ENCODE measurements at places on chromosomes 6 and 20.

- DNase-seq, result no peak
These were observed 3.1 kb upstream of the EMILIN3 start for GRCh38 chr20:41369673-41370072.

GRCh38 chr20:33093074-33093473 lies 13.6 kb downstream of the BPIFB4 start:
- DNase-seq, result no peak

DNA sequence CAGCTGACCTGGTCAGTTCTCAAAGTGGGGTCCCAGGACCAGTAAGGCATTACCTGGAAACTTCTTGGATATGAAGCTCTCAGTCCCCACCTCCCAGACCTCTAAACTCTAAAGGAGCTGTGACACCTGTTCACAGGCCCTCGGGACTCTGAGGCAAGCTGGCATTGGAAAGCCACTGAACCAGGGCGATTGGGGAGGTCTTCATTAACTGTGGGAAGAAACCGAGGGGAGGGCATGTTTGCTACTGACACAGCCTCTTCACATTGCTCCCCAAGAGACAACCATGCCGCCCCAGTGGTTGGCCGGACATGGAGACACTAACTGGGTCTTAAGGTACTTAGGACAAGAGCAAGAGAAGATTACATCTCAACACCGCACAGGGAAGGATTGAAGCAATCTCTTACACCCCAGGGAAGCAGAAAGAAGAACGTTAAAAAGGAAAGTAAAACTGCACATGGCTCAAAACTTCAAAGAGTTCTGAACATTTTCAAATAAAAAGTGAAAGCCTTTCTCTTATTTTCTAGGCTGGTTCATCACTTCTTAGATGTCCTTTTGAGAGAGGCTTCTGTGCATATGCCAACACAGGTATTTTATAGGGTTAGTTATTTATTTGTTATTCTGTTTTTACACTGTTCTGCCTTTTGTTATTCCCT lies 210.0 kb upstream of the CST7 start:
- no peak for DNase-seq

DNA sequence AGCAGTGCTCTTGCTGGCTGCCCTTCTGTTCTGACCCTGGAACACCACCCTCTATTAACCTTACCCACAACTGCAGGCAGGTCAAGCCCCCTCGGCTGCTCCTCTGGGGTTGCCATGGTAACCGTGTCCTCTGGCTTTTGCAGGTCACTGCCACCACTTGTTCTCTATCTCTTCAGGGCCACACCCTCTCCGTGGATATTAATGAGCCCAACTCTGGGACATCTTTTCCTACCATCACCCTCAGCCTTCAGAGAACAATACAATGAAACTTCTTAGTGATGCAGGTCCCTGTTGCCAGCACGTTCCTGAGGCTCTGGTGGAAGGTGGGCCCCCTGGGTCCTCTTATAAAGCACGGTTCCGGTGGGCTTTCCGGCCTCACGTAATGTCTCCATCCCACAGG lies 30.8 kb upstream of the MICB start:
- DNase-seq, result no peak

DNA sequence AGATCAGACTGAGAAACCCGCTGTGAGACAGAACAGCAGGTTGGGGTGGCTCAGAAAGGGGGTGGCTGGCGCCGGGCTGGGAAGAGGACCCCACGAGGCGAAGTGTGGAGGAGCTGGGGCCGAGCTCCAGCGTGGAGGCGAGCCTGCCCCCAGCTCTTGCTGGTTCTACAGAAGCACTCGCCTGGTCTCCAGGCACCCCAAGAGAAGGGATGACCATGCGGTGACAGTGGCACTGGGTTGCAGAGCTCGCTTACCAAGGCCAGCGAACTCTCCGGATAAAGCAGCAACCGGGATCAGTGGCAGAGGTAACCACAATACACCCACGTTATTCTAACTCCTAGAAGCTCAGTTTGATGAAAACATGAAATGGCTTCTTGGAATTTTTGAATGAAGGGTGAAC lies 26.5 kb downstream of the THBS2 start:
- no peak for DNase-seq

DNA sequence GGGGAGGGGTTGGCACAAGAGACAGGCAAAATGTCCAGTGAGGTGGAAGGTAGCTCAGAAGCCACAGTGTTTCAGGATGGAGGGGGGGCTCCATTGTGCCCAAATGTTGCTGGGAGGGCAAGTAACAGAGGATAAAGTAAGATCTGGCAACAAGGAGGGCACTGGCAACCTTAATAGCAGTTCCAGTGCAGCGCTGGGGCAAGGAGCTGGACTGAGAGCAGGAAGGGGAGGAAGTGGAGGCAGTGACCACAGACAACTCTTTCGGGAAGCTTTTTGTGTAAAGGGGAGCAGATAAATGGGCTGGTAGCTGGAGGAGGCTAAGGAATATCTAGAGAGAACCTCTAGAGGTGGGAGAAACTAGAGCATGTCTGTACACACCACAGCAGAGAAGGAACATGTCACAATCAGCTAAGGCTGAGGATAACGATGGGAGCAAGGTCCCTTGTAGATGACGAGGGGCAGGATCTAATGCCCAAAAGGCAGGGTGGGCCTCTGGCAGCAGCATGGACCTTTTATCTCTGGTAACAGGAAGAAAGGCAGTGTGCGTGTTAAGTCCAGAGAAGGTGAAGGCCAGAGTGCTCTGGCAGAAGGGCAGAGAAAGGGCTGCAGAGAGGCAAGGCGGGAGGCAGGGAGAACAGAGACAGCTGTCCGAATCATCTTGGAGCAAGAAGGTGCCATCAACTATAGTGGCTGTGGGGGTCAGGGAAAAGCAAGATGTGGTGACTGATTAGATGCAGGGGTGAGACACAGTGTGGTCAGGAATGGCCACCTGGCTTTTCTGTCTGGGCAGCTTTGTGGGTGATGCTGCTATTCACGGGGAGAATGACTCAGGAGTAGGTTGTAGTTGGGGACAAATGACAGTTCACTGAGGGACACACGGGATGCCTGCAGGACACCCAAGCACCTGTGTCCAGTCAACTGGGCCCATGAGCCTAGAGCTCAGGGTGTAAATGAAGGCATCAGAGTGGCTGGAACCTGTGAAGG lies 17.4 kb downstream of the TMEM242 start:
- no peak for DNase-seq

DNA sequence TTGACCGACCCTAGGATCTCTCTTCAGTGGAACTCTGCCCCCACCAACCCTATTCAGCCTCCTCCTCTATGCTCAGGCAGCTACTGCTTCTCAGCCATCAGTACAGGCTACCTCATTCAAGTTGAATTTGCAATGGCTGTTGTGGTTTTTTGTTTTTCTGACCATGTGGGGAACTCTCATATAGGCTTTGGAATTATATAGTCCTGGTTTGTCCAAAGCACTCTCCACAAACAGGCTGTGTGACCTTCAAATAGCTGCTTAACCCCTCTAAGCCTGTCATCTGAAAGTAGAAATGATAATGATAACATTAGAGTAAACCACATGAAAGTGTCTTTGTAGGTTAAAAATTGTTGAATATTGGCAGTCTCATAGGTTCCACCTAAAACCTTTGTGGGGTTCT lies 80.3 kb downstream of the UNC5CL start:
- DNase-seq, result no peak

- peak; percentile 60 for DNase-seq
These were observed 522 bp upstream of the EPB41L1 start for GRCh38 chr20:36153736-36154699.

DNA sequence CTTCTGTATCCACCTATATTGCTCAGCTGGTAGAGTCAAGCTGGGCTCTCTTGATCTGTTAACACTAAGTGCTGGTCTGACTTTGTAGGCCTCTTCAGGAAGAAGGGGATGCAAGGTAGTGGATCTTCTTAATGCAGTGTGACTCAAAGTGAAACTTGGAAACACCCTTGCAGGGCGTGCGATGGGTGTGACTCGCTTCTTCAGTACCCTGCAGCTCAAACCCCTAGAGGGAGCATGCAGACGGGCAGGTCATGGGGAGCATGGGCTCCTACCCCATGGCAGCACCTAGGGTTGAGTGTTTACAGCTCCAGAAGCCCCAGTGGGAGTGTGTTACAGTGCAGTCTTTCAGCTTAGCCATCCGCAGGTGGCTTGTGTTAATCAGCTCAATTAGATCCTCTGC lies 757 bp upstream of the SAMD3 start:
- no peak for DNase-seq

- no peak for DNase-seq
These were observed 68.6 kb upstream of the FBXL4 start for GRCh38 chr6:99016355-99016754.

GRCh38 chr6:53731866-53732636 lies 62.8 kb upstream of the LRRC1 start:
- DNase-seq, result no peak

GRCh38 chr6:20833881-20834515 lies 299.7 kb downstream of the CDKAL1 start:
- no peak for DNase-seq

DNA sequence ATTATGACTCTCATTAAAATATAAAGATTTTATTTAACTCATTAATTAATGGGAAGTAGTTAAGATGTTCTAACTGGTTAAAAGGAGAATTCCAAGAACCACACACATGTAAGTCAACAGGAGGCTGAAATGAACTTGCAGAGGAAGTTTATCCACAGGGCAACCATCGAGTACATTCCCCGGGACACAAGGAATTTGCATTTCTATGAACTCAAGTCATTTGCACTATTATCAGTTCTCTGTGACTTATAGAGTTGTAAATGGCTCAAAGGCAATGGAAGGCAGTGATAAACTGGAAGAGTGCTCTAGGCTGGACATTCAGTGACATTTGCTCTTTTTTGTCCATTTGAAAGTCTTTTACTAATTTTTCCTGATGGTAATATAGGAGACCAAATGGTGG lies 97.4 kb downstream of the SNX5 start:
- no peak for DNase-seq

DNA sequence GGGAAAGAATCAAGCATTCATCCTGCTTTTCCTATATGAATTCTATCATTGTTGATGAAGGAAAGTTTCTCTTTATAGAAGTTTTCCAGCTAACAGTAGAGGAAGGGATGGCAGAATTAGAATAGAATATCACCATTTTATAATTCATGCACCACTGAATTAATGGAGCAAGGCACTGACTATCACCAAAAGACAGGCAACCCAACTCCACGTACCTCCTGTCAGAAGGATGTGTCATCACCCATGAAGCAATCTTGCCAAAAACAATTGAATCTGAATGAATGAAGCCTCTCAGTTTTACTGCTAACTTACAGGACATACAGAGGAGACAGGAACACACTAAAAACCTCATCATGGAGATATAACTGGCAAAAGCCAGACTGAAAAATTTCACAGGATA lies 122.4 kb downstream of the NFATC2 start:
- DNase-seq, result no peak

DNA sequence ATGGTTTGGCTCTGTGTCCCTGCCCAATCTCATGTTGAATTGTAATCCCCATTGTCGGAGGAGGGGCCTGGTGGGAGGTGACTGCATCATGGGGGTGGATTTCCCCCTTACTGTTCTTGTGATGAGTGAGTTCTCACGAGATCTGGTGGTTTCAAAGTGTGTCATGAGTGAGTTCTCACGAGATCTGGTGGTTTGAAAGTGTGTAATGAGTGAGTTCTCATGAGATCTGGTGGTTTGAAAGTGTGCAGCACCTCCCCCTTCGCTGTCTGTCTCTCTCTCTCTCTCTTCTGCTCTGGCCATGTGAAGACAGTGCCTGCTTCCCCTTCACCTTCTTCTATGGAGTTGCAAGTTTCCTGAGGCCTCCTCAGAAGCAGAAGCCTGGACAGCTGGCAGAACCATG lies 87.6 kb downstream of the MYLK4 start:
- no peak for DNase-seq

DNA sequence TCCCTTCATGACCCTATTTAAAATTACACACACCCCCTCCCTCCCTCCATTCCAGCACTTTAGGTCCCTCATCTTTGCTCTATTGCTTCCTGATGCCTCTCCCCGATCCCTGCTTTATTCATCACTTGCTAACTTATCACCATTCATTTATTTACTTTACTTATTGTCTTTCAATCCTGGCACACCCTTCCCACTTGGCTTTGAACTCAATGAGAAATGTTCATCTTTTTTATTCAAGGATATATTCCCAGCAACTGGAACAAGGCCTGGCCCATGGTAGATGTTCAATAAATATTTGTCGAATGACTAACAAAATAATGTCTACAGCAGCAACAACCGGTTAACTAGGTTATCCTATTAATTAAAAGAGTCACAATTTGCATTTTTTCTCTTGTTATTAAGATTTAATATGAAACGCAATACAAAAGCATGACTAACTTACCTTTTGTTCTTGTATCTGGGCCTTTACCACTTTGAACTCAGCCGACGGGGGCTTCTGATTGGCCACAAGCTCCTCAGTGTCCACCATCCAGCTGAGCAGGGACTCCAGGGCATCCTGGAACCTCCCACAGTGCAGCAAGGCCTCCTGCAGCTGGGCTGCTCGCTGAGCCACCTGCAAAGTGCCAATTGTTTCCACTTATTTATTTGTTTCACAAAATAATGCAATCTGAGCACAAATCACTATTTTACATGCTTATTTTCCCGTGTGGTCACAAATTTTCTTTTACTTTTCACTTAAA lies 107.8 kb downstream of the DST start:
- DNase-seq, result no peak

DNA sequence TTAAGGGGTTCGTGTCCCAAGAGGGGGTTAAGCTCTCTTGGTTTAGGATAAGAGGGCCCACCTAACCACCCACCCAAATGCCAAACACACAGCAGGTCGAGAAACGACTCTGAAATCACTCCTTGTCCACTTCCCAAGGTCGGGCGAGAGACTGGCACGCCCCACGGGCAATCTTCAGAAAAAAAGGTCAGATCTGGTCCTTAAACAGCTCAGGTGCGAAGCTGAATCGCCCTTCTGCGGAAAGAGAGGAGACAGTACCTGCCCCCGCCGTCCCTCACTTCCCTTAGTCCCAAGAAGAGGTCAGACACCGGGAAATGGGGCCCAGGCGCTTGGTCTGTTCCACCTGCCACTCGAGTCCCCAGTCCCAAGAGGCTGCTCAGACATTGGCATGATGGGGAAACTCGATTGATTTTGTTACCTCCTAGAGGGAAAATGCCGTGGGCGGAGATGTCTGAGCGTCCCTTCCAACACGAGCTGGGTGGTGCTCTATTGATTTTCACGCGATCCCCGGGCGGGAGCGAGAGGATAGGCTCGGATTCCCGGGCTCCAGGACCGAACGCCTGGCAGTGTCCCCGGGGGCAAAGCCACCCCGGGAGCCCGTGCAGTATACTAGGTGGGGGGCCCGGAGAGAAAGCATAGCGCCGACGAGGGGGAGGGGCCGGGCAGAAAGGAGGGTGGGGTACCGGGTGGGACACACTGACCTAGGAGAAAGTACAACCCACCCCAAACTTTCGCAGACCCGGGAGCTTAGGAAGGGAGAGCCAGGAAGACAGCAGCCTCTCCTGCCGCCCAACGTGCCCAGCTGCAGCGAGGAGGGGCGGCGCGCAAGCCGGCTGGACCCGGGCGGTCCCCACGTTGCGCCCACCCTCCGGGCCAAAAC lies 1.1 kb upstream of the SAMD5 start:
- DNase-seq, result peak; percentile 35

- no peak for DNase-seq
These were observed 29.4 kb downstream of the PRR18 start for GRCh38 chr6:166278579-166279392.

DNA sequence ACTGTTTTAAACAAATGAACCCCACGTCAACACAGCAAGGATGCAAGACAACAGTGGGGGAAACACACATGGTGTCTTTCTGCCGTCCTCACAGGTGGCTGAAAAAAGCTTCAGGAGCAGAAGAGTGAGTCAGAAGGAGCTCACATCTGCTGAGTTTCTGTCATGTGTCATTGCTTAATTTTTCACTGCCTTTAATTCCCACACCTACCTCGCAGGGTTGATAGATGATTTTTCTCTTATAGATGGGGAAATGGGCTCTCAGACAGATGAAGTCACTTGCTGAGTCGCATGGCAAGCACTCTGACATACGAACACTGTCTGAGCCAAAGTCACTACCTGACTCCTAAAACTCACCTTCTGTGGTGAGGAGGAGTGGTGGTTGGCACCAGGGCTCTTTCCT lies 28.3 kb upstream of the CARMIL1 start:
- DNase-seq, result no peak
